Umbilical cord (tissue), 2 donors: ENCODE measurements at places on chromosomes 1 and 21. TPM values are rescaled to one million over a fixed set of nuclear protein-coding genes. Genes with fewer than 3 reads are reported as not detected.

The SPRR3 gene
- 8.7 TPM for total RNA-seq

The INSRR gene
- total RNA-seq: not detected

The NMNAT2 gene
- total RNA-seq: 2.9 TPM

The TPTE gene
- 2.9 TPM for total RNA-seq

The LAX1 gene
- 4.1 TPM for total RNA-seq

The GBP6 gene
- total RNA-seq: 0.48 TPM

The PALMD gene
- 33.0 TPM for total RNA-seq

The LGR6 gene
- total RNA-seq: 0.24 TPM

The CD164L2 gene
- total RNA-seq: not detected

The NCF2 gene
- 32.0 TPM for total RNA-seq
